ENCODE measurements at places on chromosomes 6 and 20.

DNA sequence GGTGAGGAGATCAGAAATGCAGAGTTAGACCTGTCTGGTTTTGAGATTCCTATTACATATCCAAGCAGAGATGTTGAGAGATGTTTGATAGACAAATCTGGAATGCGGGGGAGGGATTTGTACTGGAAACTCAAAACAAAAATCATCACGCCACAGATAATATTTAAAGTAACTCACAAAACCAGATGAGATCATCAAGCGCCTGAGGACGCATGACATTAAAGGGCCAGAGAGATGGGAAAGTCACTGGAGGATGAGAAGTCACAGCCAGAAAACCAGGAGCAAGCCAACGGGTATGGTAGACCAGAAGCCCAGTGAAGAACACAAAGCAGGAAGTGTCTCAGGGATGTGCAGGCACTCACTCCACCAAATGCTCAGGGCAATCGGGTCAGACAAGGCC is 87.7 kb downstream of the DLL1 start:
- peak; percentile 0 for DNase-seq

DNA sequence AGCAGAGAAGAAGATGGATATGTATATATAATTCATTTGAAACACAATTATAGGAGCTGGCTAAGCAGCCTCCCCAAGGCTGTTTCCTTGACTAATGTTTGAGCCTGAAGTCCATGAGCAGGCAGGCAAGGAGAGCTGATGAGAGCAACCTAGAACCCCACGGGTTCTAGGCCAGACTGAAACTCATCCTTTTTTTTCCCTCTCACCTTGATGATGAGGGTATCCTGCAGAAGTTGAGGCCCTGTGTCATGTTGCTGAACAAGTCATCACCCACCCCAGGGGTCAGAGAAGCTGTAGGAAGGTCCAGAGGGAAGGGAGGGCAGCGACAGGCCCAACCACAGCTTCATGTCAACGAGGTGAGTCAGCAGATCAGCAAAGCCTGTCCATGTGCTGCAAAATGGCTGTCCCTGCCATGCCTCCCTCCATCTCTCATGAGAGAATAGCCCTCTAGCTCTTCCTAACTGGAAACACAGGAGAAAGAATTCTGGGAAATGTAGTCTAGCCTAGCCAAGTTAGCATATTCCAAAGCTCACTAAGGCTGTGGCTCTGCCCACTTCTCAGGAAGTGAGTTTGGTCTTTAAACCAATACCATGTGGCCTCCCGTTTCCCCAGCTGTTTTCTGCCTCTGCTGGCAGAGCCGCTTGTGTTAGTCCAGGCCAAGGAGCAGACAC is 91.3 kb upstream of the DTNBP1 start:
- no peak for DNase-seq

DNA sequence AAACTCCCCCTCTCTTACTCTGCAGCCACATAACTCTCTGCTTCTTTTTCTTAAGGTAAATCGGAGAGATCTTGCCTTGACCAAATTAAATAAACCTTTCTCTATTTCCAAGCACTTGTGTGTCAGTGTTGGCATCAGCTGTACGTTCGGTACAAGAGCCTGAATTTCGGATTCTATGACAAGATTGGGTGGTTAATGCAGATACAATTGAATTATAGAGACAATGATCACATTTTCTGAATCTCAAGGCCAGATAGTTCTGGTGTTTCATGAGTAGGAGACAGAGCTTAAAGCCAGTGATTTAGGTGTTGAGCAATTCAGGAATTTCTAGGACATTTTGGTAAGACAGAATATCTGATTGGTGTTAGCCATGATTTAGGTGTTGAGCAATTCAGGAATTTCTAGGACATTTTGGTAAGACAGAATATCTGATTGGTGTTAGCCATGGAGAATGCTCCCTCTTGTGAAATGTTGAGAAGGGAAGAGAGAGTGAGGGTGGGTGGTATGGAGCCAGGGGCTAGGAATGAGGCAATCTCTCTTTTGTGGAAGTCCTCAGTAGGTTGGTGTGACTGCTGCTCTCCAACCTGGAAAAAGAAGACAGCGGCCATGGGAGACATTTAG is 5.1 kb downstream of the SPINT3 start:
- no peak for DNase-seq

DNA sequence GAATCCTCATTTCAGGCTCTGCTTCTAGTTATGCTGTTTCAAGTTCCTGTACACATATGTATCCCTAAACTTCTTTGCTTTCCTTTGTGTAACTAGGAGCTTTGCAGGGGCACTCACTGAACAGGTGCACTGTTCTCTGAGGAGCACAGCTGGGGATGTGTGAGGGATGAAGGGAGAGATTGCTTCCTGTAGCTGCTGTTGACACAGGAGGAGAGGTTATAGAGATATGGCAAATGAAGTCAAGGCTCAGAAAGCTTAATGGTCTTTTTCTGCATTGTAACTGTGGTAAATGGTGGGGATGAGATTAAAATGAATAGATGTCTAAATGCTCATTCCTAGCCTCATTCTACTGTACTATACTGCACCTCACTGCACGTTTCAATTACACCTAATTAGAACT is 454.3 kb downstream of the BTBD3 start:
- no peak for DNase-seq

- DNase-seq = no peak
Measured at GRCh38 chr6:158662954-158663624, 13.2 kb downstream of the SYTL3 start.

GRCh38 chr6:94323853-94324252 is 904.5 kb upstream of the EPHA7 start:
- DNase-seq = no peak

- no peak for DNase-seq
Measured at GRCh38 chr6:24987446-24988115, 51.8 kb upstream of the RIPOR2 start.

- DNase-seq = no peak
Measured at GRCh38 chr6:64249115-64249514, 613.5 kb downstream of the PHF3 start.

GRCh38 chr20:13338097-13338661 is 117.1 kb downstream of the ISM1 start:
- DNase-seq = no peak

DNA sequence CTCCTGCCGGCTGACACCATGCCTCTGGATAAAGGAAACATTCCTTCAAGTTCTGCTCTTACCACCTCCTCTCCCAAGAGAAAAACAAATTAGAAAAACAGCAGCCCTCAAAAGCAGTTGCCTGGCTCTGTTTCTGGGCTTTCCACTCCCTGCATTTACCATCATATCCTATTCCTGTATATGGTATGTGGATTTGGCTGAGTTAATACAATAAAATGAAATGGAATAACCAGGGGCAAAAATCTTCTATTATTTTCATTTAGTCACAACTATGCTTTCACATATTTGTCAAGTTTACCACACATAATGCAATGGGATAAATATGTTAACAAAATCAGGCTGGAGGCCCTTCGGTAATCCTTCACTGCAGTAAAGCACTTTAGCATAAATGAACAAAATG is 34.3 kb downstream of the COL12A1 start:
- no peak for DNase-seq

- DNase-seq = no peak
Measured at GRCh38 chr6:30830438-30830837, 53.9 kb upstream of the DDR1 start.

GRCh38 chr6:12924911-12925310 is 208.3 kb downstream of the PHACTR1 start:
- DNase-seq = no peak

DNA sequence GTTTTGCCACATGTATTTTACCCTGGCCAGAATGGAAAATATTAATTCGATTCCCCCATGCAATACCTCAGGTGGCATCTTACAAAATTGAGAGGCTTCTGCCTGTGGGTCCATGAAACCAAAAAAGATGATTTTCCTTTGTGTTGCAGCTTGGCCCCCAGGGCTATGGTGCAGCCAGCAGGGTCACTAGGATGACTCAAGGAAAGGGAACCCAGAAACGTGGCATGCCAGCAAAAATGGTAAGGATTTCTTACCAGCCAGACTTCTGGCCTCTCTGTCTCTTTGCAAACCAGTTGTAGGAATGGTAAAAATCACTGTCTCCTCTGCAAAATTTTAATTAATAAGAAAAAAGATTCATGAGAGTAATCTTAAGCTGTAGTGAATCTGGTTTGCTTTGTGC is 11.6 kb upstream of the TAAR9 start:
- DNase-seq = no peak

GRCh38 chr20:14198416-14198815 is 139.0 kb downstream of the FLRT3 start:
- no peak for DNase-seq

DNA sequence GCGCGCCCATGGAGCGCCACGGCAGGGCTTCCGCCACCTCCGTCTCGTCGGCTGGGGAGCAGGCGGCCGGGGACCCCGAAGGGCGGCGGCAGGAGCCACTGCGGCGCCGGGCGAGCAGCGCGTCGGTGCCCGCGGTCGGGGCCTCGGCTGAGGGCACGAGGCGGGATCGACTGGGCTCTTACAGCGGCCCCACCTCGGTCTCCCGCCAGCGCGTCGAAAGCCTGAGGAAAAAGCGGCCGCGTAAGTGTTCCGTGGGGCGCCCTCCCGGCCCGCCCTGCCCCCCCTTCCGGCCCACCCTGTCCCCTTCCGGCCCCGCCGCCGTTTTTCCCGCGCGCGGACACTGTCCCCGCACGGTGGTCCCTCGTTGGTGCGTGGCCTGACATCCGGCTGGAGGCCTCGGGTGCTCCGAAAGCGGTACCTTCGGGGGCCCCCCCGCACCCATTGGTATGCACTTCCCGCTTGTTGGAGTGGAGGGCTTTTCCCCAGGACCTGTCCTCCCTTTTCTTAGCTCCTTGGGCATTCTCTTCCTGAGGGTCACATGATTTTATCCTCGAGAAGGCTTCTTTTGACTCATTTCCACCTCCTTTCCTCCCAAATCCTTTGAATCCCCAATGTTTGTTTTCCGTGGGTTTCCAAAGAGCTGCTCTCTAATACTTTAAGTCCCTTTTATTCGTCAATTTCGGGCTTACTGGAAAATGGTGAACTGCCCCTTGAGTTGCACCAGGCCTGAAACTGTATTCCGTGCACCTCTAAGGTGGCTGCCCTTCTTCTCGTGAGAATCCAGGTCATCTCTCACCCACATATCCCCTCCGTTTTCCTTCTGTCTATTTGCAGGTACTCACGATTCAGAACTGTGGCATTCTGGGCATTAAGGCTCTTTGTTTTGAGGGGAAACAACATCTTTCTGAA is 556 bp downstream of the PANK2 start:
- no peak for DNase-seq

DNA sequence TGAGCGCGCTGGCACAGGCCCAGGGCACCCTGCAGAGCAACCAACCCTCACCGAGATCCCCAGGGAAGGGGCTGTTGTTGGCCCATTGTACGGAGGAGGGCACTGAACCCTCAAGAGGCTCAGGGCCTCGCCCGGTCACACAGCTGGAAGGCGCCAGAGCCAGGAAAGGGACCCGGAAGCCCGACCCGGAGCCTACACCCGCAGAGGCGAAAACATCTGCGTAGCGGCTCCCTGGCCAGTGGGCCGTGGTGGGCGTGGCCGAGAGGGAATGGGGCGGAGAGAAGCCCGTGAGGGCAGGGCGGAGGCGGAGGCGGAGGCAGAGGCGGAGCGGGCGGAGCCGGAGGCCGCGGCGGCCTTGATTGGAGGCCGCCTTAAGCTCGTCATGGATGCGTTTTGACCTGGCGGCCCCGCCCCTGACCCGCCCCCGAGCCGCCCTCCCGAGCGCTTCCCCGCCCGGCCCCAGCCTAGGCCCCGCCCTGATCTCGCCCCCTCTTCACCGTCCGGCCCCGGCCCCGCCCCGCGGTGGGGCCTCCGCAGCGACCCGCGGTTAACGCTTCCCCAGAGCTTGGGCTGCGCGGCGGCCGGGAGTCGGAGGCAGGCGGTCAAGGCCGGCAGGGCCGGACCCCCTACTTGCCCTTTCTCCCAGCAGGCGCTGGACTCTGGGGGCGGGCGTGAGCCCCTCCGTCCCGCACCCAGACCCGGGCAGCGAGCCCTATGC is 2.1 kb upstream of the MRGBP start:
- DNase-seq = peak; percentile 83

DNA sequence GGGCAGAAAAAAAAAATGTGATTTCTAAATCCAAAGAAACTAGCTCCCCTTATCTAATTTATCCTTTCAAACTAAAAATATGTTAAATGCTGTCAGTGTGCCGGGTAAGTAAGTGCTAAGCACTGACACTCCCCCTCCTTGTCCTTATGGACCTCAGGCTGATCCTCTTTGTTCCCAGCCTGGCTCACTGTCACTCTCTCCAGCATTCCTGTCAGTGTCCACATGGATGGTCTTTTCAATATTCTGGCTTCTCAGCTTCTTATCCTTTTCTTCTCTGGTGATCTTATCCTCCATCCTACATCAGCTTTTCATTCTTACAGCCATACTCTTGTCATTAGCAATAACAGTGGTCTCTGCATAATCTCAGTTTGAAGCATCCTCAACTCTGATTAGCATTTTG is 55.0 kb downstream of the BCKDHB start:
- DNase-seq = no peak

DNA sequence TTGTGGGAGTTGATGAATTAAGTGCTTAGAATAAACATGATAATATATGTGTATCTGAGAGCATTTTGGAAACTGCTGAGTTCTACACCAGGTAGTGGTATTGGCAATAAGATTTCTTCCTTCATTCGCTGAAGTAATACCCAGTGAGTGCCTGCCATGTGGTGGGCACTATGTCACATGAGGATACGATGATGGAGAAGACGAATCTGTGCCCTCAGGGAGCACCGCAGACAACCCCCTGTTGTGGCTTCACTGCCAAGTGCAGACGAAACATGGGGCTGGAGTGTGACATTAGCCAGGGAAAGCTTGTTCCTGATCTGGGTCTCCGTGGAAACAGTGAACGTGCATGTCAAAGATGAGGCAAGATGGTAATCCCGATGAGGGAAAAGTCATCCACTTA is 7.9 kb downstream of the ZNF76 start:
- DNase-seq = no peak

GRCh38 chr6:126175251-126175650 is 164.7 kb upstream of the CENPW start:
- no peak for DNase-seq

- no peak for DNase-seq
Measured at GRCh38 chr20:53574819-53575218, 18.8 kb downstream of the ZNF217 start.

DNA sequence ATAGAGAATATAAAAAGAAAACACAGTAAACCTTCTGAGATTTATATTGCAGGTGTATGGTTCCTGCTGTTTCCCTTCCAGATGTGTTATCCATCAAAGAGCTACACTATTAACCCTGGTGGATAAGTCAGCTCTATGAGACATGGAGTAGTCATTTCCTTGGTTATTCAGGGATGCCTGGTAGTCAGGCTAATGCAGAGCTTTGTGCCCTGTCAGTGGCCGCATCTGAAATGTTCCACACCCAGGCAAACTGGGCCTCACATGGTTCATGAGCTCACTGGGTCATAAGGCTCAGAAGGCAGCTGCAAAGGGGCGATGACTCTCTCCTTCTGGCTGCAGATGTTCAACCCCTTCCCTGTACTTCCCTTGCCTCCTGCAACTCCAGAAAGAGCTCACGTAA is 473.6 kb downstream of the EPHA7 start:
- DNase-seq = no peak

- no peak for DNase-seq
Measured at GRCh38 chr6:10662207-10662606, 32.2 kb downstream of the C6orf52 start.

GRCh38 chr6:164150232-164150631 is 735.7 kb downstream of the QKI start:
- no peak for DNase-seq

All from stimulated activated CD4-positive, alpha-beta T cell treated with anti-CD3 and anti-CD28 coated beads, Interleukin-15, amount 100 ng/mL, for 1 hour (primary cell).